ENCODE measurements at places on chromosomes 2 and 18.

DNA sequence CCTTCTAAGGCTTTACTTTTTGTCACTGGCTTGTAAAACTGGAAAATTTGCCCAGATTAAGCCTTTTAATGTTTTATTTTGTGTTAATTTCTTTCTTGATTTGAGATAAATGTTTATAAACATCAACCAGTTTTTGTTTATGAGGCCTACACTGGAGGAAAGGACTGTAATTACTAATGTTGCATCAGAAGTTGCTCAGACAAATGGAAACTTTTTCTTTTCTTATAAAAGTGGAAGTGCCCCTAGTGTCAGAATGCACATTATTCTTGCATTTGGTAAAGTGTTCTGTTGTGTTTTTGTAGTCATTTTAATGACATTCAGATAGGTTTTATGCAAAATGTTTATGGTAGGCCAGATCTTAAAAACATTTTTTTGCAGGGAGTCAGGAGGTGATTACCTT lies 25.3 kb downstream of the LCLAT1 start:
- DNase-seq: no peak

- DNase-seq: no peak
These were observed 33.7 kb downstream of the GFPT1 start for GRCh38 chr2:69353360-69353759.

- DNase-seq: no peak
These were observed 44.6 kb downstream of the SMAD4 start for GRCh38 chr18:51074605-51075004.

DNA sequence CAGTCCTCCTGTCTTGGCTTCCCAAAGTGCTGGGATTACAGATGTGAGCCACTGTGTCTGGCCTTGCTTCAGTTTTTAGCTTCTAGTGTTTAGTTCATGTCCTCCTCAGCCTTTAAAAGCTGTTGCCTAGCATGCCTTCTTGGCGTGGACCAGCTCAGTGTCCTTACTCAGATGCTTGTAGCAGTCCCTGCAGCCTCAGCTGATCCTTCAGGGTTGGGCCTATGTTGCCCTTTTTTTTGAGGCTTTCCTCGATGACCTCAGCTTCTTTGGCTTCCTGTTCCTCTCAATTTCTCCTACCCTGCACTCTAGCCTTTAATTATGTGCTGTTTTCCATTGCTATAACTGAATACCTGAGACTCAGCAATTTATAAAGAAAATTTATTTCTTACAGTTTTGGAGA lies 57.7 kb downstream of the TANC1 start:
- no peak for DNase-seq

- no peak for DNase-seq
These were observed 316.9 kb downstream of the OSR1 start for GRCh38 chr2:19041434-19042041.

DNA sequence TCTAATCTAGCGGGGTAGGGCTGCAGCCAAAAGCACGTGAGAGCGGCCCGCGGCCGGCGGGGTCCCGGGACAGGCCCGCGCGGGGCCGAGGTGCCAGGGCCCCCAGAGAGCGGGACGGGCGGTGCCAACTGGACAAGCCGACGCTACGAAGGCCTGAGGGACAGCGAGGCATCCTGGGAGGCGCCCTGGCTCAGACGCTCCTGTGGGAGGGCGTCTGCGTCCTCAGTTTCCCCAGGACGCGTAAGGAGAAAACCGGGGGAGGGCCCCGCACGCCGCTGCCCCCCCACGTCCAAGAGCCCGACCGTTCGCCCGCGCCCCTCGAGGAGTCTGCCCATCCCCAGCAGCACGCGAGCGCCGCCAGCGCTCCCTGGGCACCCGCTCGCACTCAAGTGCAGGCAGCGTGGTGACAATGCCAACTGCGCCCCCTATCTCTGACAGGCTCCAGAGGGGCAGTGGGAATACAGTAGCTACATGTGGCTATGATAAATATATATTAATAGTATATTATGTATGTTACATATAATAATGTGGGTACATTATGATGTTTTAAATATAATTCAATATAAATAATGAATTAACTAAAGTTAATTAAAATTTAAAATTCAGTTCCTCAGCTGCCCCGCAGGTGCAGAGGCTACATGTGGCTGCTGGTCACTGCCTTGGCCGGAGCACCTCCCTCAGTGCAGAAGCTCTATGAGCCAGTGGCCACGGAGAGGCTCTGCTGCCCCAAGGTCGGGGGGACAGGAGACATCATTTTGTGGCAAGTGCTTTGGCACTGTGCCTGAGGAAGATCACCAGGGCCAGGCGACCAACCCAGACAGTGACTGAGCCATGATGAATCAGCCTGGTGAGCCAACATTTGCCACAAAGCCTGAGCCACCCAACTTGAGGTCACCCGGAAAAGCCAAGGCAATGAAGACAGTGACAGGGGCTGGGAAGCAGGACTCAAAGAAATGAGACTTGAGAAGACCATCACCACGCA lies 5.5 kb upstream of the SFT2D3 start:
- peak; percentile 87 for DNase-seq
